ENCODE measurements at places on chromosomes 2 and 18. TPM values are rescaled to one million over a fixed set of nuclear protein-coding genes. Genes with fewer than 3 reads are reported as not detected.

Gene ANKRD30B
- not detected for total RNA-seq

Gene SP100
- 364 TPM for total RNA-seq

Gene ASXL2
- 39.3 TPM for total RNA-seq

Gene PRKAG3
- not detected for total RNA-seq

Gene CD8A
- 0.72 TPM for total RNA-seq

Gene EIF5B
- 47.0 TPM for total RNA-seq

Gene SLC4A3
- not detected for total RNA-seq

Gene CD207
- total RNA-seq = not detected

Gene CDH20
- not detected for total RNA-seq

GRCh38 chr2:75047992-75048625 is 89.7 kb downstream of the POLE4 start:
- H3K27ac ChIP-seq = no peak overlapping the region
- no peaks in the 10 kb centered on the region for H3K36me3 ChIP-seq
- no peaks in the 10 kb centered on the region for H3K4me1 ChIP-seq
- no peaks in the 10 kb centered on the region for H3K27me3 ChIP-seq
- DNase-seq = no peak

DNA sequence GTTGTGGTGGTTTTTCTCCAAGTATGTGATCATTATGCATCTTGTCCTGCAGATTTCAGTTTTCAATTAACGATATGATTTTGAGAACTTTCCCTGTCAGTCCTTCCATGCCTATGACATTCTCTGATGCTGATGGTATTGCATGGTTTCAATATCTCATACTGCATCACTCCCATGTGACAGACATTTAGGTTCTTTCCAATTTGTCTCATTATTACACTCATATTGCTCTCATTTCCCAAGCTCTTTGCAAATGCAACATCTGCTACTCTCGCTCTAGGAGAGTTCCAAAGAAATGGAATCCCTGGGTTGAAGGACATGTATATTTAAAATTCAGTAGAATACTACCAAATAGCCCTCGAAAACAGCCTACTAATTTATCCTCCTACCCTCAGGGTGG is 125.5 kb downstream of the MARCHF4 start:
- H3K4me1 ChIP-seq = peaks cover 2% of the 10 kb centered on the region
- H3K4me3 ChIP-seq = no peak overlapping the region
- H3K27me3 ChIP-seq = peaks cover 6% of the 10 kb centered on the region
- no peak for DNase-seq
- no peaks in the 10 kb centered on the region for H3K36me3 ChIP-seq

DNA sequence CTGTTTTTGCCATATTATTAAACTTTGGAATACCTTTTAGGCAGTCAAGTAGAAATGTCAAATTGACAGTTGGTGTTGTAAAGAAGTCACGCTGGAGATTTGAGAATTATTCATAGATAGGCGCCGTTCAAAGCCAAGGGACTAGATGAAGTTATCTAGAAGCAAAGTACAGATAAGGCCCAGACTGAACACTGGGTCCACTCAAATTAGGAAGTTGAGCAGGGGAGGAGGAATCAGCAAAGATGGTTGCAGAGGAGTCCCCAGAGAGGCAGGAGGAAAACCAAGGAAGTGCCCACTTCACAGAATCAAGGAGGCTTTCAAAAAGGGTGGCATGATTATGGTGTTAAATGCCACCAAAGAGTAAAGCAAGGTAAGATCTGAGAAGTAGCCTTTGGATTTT is 9.6 kb upstream of the ALS2 start:
- no peaks in the 10 kb centered on the region for H3K4me1 ChIP-seq
- DNase-seq = no peak
- peaks cover 4% of the 10 kb centered on the region for H3K27me3 ChIP-seq
- no peaks in the 10 kb centered on the region for H3K36me3 ChIP-seq
- H3K4me3 ChIP-seq = no peak overlapping the region
- H3K27ac ChIP-seq = no peak overlapping the region

- no peak for DNase-seq
- H3K4me3 ChIP-seq = no peak overlapping the region
- H3K36me3 ChIP-seq = no peaks in the 10 kb centered on the region
Observed at GRCh38 chr2:152024477-152024876, 74.4 kb downstream of the CACNB4 start.

DNA sequence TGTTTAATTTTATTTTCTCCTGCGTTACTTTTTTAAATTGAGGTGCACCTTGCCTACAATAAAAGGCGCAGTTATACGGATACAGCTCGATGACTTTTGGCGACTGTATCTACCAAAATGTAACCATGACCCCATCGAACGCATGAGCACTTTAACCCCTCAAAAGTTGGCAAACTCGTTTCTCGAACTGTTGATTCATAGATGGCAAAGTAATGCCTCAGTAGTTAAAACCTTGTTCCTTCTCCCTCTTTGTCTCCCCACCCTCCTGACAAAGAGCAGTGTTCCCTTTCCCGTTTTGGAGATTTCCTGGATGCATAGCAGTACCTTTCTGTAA is 577 bp downstream of the MOGAT1 start:
- no peaks in the 10 kb centered on the region for H3K36me3 ChIP-seq
- H3K27ac ChIP-seq = no peak overlapping the region
- H3K27me3 ChIP-seq = peaks cover 64% of the 10 kb centered on the region
- peaks cover 8% of the 10 kb centered on the region for H3K4me1 ChIP-seq
- DNase-seq = no peak

DNA sequence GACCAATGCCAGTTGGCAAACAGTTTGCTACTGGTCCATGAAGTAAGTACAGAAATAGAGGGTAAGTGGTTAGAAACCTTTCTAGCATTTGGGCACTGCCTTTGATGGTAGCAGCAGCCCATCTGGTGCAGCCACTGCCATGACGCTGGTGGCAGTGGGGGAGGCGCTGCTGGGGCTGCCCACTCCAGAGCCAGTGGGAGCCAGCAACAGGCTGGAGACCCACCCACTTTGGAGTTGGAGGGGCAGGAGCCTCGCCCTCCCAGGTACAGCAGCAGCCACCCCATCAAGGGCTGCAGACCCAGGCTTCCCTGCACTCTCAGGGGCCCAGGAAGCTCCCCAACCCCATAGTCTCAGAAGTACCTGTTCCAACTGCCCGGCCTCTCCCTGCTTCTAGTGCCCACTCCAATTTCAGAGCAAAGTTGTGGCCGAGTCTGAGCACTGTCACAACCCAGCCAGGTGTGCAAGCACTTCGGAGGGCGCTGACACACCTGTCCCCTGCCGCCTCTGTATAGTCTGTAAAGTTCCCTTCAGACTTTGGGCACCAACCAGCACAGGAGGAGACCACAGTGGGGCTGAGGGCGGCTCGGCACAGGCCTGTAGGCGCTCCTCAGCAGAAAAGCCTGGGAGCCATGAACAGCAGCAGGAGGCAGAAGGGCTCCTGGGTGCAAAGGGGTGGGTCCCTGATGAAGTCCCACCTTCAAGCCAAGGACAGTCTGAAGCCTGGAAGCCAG is 125.6 kb upstream of the CCDC150 start:
- H3K36me3 ChIP-seq = no peaks in the 10 kb centered on the region
- H3K4me3 ChIP-seq = no peak overlapping the region
- no peaks in the 10 kb centered on the region for H3K4me1 ChIP-seq
- H3K27ac ChIP-seq = no peak overlapping the region

- H3K27ac ChIP-seq = no peak overlapping the region
- no peaks in the 10 kb centered on the region for H3K36me3 ChIP-seq
- DNase-seq = no peak
Observed at GRCh38 chr2:229752970-229753729, 38.8 kb upstream of the DNER start.

DNA sequence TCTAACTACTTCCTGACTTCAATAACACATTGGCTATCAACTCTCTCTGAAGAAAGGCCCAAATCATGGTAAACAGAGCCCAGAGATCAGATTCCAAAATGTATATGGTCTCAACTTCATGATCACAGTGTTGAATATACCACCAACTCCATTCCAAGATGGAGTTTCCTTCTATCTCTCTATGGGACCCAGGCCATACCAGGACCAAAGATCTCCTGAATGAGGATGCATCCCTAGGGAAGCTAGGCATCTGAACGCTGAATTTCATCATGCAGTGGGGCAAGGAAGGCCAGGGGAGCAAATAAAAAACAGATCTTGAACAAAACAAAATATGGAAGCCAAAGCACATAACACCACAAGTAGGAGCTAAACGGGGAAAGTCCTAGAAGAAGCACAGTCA is 320.7 kb upstream of the PKDCC start:
- no peak overlapping the region for H3K27ac ChIP-seq
- no peak for DNase-seq
- no peaks in the 10 kb centered on the region for H3K4me1 ChIP-seq
- H3K36me3 ChIP-seq = no peaks in the 10 kb centered on the region

DNA sequence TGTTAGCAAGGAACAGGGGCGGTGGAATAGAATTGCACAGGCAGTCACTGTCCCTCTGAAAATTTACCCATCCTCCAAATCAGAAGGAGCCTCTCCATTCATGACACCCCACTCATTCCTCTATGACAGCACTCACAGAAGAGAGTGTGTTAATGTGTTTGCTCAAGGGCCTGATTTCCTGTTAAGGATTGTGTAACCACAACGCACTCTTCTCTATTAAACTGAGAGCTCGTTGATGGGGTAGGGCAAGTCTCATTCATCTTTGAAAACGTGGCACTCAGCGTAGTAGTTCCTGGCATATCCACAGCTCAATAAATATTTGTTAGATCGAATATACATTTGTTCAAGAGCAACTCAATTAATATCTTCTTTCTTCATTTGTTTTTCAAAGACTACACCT is 106.4 kb downstream of the VAPA start:
- DNase-seq = no peak
- no peak overlapping the region for H3K4me3 ChIP-seq
- peaks cover 3% of the 10 kb centered on the region for H3K27me3 ChIP-seq
- H3K27ac ChIP-seq = no peak overlapping the region

DNA sequence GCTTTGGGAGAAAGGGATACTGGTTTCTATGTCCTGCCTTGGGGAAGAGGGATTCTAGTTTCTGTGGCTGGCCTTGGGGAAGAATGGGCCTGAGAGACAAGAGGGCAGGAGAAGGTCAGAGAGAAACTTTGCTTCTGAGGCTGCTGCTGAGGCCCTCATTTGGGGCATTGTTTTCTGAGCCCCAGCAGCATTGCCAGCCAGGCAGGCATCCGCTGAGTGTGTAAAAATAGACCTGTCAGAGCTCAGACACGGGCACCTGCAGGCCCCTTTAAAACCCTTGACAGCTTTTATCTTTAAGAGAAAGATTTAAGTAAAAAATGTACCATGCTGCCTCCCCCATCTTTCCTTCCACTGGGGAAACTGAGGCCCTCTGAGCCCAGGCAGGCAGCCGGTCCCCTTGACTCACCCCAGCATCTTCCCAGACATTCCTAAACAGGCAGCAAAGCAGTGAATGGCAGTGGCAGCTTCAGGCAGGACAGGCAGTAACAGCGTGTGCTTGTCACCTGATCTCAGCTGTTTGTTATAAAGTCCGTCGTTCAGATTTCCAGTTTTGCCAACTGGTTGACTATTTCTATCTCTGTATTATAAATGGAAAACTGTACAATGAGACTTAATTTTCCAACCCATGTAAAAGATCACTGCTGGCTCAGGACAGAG is 27.6 kb downstream of the MLPH start:
- no peaks in the 10 kb centered on the region for H3K36me3 ChIP-seq
- peaks cover 2% of the 10 kb centered on the region for H3K27me3 ChIP-seq
- no peak overlapping the region for H3K27ac ChIP-seq
- H3K4me1 ChIP-seq = no peaks in the 10 kb centered on the region
- no peak for DNase-seq
- no peak overlapping the region for H3K4me3 ChIP-seq

GRCh38 chr18:77820472-77820871 is 570.8 kb downstream of the GALR1 start:
- no peak overlapping the region for H3K27ac ChIP-seq
- no peaks in the 10 kb centered on the region for H3K4me1 ChIP-seq
- no peak for DNase-seq
- no peaks in the 10 kb centered on the region for H3K27me3 ChIP-seq
- H3K4me3 ChIP-seq = no peak overlapping the region

GRCh38 chr2:231393149-231394131 is 2.1 kb upstream of the B3GNT7 start:
- peaks cover 25% of the 10 kb centered on the region for H3K27me3 ChIP-seq
- H3K4me1 ChIP-seq = peaks cover 15% of the 10 kb centered on the region
- peaks cover 2% of the 10 kb centered on the region for H3K36me3 ChIP-seq
- peak overlapping the region; percentile 83 for H3K27ac ChIP-seq

- DNase-seq = no peak
- peaks cover 2% of the 10 kb centered on the region for H3K27me3 ChIP-seq
- H3K27ac ChIP-seq = no peak overlapping the region
Observed at GRCh38 chr18:58113337-58113736, 69.3 kb downstream of the NEDD4L start.
